ENCODE measurements at places on chromosomes 11 and 22.

DNA sequence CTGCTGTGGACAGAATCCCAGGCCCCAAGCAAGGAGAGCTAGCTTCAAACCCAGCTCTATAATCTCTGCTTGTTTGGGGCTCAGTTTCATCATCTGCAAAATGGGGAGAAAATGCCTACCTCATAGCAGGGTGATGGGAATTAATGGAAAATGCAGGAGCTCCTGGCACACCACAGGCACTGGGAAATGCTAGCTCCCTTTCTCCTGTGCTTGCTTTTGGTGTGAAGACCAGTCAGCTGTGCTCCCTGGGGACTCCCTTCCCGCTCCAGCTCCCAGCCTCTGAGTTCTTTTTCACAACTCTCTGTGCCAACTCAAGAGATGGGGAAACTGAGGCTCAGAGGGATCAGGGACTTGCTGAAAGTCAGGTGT is 8.2 kb upstream of the SERPINH1 start:
- no peaks in the 10 kb centered on the region for H3K27me3 ChIP-seq
- H3K27ac ChIP-seq = no peak overlapping the region
- peak; percentile 18 for DNase-seq

DNA sequence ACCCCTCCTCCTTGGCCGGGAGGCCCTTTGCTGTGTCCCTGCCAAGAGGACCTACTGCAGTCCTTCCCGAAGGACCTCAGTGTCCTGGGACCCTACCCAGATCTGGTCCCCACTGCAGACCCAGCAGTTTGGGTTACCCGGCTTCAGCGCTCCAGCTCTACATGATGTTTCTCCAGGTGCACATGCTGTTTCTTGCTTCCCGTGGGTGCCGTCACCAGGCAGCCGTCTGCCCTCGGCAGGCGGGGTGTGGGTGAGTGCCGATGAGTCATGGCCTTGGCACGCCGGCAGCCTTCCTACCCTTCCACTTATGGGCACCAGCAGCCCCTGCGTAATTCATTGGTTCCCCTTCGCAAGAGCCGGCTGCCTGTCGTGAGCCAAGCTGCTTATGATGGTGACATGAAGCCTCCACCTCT is 101.8 kb downstream of the BCR start:
- peaks cover 31% of the 10 kb centered on the region for H3K4me1 ChIP-seq
- peak; percentile 12 for DNase-seq
- H3K27me3 ChIP-seq = no peaks in the 10 kb centered on the region
- no peak overlapping the region for H3K4me3 ChIP-seq
- peak overlapping the region; percentile 80 for H3K27ac ChIP-seq

GRCh38 chr11:122705396-122705795 is 49.9 kb downstream of the UBASH3B start:
- peaks cover 11% of the 10 kb centered on the region for H3K4me1 ChIP-seq
- no peak for DNase-seq
- H3K27ac ChIP-seq = peak overlapping the region; percentile 5
- H3K27me3 ChIP-seq = no peaks in the 10 kb centered on the region
- no peaks in the 10 kb centered on the region for H3K36me3 ChIP-seq

DNA sequence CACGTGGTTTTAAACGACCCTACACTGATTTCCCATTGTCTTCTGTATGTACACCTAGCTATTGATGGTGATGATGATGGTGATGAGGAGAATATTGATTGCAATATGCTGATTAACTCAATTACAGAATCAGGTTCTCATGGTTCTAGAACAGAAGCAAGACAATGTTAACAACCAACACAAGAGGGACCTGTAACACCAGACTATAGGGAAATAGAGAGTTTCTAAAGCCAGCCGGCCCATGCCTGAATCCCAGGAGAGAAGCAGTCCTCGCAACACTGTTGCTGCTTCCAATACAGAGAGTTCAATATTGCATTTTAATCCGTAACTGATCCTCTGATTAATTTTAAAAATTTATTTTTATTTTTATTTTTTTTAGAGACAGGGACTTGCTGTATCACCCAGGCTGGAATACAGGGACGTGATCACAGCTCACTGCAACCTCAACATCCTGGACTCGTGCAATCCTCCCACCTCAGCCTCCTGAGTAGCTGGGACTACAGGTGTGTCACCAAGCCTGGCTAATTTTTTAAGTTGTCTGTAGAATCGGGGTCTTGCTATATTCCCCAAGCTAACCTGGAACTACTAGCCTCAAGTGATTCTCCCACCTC is 22.2 kb upstream of the UBASH3B start:
- peak; percentile 77 for DNase-seq
- peaks cover 3% of the 10 kb centered on the region for H3K4me1 ChIP-seq
- no peaks in the 10 kb centered on the region for H3K36me3 ChIP-seq
- no peaks in the 10 kb centered on the region for H3K27me3 ChIP-seq
- no peak overlapping the region for H3K4me3 ChIP-seq
- no peak overlapping the region for H3K27ac ChIP-seq

- H3K27ac ChIP-seq = no peak overlapping the region
- H3K36me3 ChIP-seq = no peaks in the 10 kb centered on the region
- H3K27me3 ChIP-seq = no peaks in the 10 kb centered on the region
- peak; percentile 82 for DNase-seq
Measured at GRCh38 chr22:40491990-40492631, 121.7 kb downstream of the SGSM3 start.

- no peaks in the 10 kb centered on the region for H3K27me3 ChIP-seq
- H3K27ac ChIP-seq = no peak overlapping the region
- H3K4me3 ChIP-seq = peak overlapping the region; percentile 29
Measured at GRCh38 chr11:70824605-70825245, 426.4 kb downstream of the CTTN start.

GRCh38 chr22:21055880-21056319 is 10.2 kb downstream of the LRRC74B start:
- H3K27me3 ChIP-seq = peaks cover 18% of the 10 kb centered on the region
- no peak overlapping the region for H3K4me3 ChIP-seq
- H3K27ac ChIP-seq = no peak overlapping the region
- no peaks in the 10 kb centered on the region for H3K36me3 ChIP-seq
- H3K4me1 ChIP-seq = peaks cover 14% of the 10 kb centered on the region
- no peak for DNase-seq

DNA sequence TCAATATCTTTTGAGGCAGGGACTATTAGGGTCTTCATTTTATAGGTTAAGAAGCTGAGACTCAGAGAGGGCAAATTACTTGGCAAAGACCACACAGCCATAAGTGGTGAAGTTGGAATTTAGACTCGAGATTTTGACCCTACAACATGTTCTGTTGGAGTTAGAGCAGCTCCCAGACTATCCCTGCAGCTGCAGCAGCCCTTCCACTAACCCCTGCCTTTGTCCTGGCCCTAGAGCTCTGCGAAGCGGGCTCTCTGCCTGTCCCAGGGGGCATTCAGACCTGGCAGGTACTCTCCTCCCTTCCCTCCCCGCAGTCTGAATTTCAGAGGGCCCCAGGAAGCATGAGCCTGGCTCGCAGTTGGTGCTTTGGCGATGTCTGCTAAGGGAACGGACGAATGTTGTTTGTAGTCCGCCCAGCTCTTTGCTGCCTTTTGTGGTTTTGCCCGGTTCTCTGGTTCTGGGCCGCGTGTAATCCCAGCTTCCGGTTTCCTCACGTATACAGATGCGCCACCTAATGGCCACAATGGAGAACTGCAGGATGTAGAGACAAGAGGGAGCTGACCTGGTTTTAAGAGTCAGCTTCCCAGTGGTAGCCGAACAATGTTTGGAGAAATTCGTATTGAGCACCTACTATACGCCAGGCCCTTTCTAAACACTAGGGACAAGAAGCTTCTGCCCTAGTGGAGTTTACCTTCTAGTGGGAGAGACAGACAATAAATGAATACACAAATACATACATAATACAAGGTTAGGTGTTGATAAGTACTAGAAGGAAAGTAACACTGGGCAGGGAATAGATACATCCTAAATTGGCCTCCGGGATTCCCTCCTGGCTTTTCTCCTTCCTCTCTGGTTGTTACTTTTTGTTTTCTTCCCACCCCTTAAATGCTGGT is 125.2 kb downstream of the ST3GAL4 start:
- no peaks in the 10 kb centered on the region for H3K27me3 ChIP-seq
- peaks cover 16% of the 10 kb centered on the region for H3K4me1 ChIP-seq
- DNase-seq = peak; percentile 86
- no peak overlapping the region for H3K4me3 ChIP-seq

DNA sequence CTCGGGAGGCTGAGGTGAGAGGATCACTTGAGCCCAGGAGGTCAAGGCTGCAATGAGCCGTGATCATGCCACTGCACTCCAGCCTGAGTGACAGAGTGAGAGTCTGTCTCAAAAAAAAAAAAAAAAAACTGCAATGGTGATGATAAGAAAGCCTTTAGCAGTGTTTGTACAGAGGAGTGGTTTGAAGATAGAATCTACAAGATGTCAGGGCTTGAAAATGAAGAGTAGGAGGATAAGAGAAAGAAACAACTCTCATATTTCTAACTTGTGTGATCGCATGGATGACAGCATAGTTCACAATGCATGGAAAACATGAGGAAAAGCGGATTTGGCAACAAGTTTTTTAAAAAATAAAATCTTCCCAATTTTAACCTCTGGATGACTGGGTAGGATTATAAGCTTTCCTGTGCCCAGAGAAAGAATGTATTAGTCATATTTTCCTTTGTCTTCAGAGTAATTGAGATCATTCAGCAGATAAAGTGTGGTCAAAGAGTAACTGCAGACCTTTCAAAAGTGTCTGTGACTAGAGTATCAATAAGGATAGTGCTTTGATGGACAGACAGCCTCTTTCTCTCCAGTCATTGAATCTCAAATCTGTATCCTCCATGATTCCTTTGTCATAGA is 328.1 kb downstream of the CASP12 start:
- no peak overlapping the region for H3K27ac ChIP-seq
- no peaks in the 10 kb centered on the region for H3K36me3 ChIP-seq
- H3K4me1 ChIP-seq = peaks cover under 1% of the 10 kb centered on the region

- H3K4me1 ChIP-seq = no peaks in the 10 kb centered on the region
- no peaks in the 10 kb centered on the region for H3K36me3 ChIP-seq
- DNase-seq = no peak
- no peak overlapping the region for H3K27ac ChIP-seq
Measured at GRCh38 chr11:17578958-17579357, 31.9 kb downstream of the OTOG start.

GRCh38 chr11:15101072-15101709 is 13.5 kb upstream of the INSC start:
- peaks cover 6% of the 10 kb centered on the region for H3K27me3 ChIP-seq
- no peaks in the 10 kb centered on the region for H3K36me3 ChIP-seq

GRCh38 chr11:47131136-47131535 is 45.5 kb downstream of the ARFGAP2 start:
- H3K4me3 ChIP-seq = no peak overlapping the region
- no peaks in the 10 kb centered on the region for H3K36me3 ChIP-seq
- H3K4me1 ChIP-seq = no peaks in the 10 kb centered on the region

DNA sequence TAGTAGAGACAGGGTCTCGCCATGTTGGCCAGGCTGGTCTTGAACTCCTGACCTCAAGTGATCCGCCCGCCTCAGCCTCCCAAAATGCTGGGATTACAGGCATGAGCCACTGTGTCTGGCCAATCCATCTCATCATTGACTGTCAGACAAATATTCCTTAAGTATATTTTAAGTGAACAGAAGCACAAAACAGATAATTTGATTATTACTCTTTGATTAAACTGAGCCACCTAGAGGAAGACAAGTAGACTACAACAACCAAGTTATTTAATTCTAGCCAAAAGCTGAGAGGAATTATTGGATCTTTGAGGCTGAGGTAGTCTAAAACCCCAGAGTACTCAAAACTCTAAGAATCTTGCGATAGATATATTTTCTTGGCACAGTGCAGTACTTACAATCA is 1.2 kb downstream of the ACRV1 start:
- no peaks in the 10 kb centered on the region for H3K4me1 ChIP-seq
- no peak overlapping the region for H3K4me3 ChIP-seq

GRCh38 chr22:28949788-28950187 is 66.4 kb downstream of the ZNRF3 start:
- DNase-seq = no peak
- no peaks in the 10 kb centered on the region for H3K36me3 ChIP-seq
- peaks cover 16% of the 10 kb centered on the region for H3K4me1 ChIP-seq
- no peaks in the 10 kb centered on the region for H3K27me3 ChIP-seq
- no peak overlapping the region for H3K27ac ChIP-seq

DNA sequence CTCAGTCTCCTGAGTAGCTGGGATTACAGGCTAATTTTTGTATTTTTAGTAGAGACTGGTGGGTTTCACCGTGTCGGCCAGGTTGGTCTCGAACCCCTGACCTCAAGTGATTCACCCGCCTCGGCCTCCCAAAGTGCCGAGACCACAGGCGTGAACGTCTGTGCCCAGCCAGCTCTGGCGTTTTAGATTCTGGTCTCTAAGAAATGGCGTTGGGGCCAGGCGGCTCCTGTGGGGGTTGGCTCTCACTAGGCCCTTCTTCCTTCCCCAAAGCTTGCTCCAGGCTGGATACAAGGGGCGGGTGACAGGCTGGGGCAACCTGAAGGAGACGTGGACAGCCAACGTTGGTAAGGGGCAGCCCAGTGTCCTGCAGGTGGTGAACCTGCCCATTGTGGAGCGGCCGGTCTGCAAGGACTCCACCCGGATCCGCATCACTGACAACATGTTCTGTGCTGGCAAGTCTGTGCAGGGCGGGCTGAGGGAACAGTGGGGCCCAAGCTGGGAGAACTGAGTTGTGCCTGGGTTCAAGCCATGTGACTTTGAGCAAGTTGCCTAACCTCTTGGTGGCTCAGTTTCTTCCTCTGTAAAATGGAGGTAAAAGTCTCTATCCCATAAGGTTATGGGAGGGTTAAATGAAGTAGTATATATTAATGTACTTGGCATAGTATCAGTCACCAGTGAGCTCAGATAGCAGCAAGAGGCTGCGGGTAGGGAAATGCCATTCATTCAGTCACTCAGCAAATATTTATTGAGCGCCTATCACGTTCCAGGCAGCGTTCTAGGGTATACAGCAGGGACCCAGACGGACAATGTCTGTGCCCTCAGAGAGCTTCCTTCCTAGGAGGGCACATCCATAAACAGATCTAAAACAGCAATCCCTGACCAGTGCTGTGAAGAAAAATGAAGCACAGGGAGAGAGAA is 10.4 kb downstream of the F2 start:
- no peak overlapping the region for H3K27ac ChIP-seq
- H3K4me3 ChIP-seq = no peak overlapping the region
- H3K27me3 ChIP-seq = no peaks in the 10 kb centered on the region
- DNase-seq = no peak
- H3K36me3 ChIP-seq = no peaks in the 10 kb centered on the region

DNA sequence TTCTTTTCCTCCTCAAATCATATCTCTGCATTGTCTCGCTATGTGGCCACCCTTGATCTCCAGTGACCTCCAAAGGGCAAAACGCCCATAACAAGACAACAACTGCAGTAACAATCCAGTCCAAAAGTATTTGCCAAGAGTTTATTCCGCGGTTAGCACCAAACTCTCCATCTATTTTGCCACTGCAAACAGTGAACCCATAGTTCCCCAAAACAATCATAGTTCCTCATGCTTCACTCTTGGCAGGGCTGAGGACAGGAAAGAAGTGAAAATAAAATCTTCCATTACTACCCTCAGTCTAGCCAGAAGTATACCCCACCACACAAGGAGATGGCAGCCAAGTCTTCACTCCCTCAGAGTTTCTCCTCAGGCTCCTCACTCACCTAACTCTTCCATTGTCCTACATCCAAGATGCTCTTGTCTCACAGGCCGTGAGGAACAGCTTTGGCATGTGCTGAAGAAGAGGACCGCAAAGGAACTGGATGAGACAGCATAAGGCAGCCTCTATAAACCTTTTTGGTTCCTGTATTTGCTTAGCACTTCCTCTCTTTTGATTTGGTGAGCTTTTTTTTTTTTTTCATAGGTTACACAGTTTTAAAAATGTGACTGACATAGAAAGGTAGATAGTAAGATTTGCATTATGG is at the start of gene LPXN:
Gene LPXN (minus strand): TSS at position 480 of the 644 bp plus-strand sequence. CDS start 84 bp downstream, at position 396.
- no peaks in the 10 kb centered on the region for H3K36me3 ChIP-seq
- H3K27me3 ChIP-seq = no peaks in the 10 kb centered on the region
- peaks cover 7% of the 10 kb centered on the region for H3K4me1 ChIP-seq
- DNase-seq = peak; percentile 18
